ENCODE measurements at places on chromosomes 5 and 9.

GRCh38 chr5:67536866-67537265, 340.3 kb upstream of the CD180 start:
- no peak for DNase-seq

- no peak for DNase-seq
Observed at GRCh38 chr5:141560151-141560550, 58.6 kb downstream of the DIAPH1 start.

DNA sequence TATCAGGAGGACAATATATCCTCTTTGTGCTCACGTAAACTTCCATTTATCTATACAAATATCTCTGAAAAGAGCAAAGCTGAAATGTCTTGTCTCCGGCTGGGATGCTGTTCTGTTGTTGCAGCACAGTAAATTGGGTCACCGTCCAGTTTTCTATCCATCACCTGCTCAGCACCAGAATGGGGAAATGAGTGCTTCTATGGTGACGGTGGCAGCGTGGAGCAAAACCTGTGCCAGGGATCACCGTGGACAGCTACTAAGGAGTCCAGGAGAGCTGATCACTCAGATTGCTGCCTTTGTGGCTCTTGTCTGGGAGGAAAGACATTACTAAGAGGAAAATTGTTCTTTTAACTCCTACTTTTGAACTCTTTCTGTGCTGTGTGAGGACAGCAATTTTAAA, 531.6 kb downstream of the PSAT1 start:
- DNase-seq = no peak

DNA sequence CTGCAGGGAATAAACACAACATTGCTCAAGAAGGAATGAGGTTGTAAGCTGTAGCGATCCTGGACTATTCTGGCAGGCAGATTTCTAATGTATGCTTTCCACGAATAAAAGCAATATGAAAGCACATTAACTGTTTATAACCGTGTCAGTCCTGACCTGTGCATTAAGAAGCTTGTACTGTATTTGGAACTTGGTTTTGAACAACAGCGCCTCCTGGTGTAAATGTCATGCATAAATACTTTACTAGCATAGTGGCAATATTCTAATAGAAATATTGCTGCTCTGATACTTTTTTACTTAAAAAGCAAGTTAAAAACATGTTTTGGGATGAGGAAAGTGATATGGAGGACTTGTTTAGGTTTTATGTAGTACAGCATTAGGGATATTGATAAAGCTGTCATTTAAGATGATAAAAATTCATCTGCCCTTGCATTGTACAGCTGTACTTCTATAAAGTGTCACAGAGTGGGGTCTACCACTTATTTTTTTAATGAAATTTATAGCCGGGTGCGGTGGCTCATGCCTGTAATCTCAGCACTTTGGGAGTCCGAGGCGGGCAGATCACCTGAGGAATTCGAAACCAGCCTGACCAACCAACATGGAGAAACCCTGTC, 70.7 kb upstream of the GNE start:
- peak; percentile 80 for DNase-seq

GRCh38 chr5:143404416-143405062, 1.1 kb upstream of the NR3C1 start:
- DNase-seq = peak; percentile 68

- no peak for DNase-seq
Observed at GRCh38 chr9:93089481-93089991, 6.5 kb upstream of the CARD19 start.

- peak; percentile 58 for DNase-seq
Observed at GRCh38 chr5:78127875-78128274, 166.6 kb downstream of the AP3B1 start.

- no peak for DNase-seq
Observed at GRCh38 chr9:1253064-1253979, 203.2 kb downstream of the DMRT2 start.

DNA sequence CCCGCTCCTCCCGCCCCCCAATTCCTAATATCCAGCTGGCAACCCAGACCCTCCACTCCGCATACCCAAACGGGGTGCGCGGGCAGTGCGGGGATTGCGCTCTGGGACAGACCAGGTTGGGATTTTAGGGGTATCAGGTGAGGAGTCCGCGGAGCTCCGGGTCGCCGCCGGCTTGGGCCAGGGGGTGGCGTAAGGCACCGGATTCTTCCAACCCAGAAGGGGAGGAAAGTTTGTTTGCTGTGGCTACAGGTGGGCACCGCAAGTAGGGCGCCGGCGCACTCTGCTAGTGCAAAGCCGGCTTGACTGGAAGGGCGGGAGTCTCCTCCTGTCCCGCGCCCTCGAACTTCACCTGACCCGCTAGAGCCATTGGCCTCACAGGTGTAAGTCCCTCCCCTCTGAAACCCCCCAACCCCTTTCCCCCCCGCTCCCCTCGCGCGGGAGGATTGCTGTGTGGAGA, 709 bp downstream of the IQGAP2 start:
- no peak for DNase-seq

DNA sequence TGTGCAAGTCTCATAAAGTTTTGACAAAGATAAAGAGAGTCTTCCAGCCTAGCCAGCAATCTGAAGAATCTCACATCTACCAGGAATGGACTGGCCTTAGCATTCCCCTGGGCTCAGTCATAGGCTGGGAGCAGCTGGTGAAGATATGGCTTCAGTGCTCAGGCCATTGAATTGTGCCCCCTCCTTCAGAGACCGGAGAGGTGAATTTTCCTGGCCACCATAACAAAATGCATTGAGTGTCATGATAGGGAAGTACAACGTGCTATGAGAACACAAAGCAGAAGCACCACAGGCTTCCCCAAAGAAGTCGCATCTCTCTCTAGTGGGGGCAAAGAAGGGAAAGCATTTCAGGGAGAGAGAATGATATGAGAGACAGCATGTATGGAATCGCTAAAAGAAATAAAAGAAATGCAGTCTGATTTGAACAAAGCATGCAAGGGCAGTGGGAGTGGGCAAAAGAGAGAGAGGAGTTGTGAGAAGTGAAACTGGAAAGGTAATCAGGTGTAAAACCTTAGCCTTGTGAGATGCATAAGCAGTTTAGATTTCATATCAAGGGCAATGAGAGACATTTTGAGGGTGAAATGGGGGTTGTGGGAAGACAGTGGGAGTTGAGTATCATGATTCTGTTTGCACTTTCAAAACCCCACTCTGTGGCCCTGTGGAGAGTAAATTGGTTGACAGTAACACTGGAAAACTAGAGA, 57.1 kb upstream of the NMUR2 start:
- DNase-seq = no peak

- no peak for DNase-seq
Observed at GRCh38 chr9:31377358-31377757, 1007.1 kb upstream of the ACO1 start.

DNA sequence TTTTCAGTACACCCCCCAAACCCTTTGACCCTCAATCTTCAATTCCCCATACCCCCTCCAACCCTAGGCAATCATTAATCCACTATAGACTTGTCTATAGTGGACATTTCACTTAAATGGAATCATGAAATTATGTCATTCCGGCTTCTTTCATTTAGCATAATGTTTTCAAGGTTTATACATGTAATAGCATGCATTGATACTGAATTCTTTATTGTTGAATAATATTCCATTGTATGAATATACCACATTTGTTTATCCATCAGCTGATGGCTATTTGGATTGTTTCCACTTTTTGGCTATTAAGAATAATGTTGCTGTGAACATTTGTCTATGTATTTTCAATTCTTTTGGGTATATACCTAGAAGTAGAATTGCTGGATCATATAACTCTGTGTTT, 238.8 kb downstream of the PDE4D start:
- DNase-seq = no peak

- DNase-seq = peak; percentile 89
Observed at GRCh38 chr5:138068742-138069600, 14.9 kb upstream of the WNT8A start.

DNA sequence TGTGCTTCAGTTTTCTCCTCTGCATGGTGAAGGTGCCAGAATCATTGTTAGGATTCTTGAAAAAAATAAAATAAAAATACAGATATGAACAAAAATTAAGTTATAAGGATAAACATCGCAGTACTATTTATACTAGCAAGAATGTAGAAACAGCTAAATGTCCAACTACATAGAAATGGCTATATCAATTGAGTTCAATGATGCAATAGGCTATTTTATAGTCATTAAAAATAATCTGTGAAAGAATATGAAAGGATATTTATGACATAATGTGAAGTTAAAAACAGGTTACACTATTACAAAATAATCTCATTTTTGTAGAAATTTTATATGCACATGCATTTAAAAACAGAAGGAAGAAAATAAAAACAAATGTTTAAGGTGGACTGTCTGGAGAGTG, 198.7 kb upstream of the TRIM32 start:
- DNase-seq = no peak

DNA sequence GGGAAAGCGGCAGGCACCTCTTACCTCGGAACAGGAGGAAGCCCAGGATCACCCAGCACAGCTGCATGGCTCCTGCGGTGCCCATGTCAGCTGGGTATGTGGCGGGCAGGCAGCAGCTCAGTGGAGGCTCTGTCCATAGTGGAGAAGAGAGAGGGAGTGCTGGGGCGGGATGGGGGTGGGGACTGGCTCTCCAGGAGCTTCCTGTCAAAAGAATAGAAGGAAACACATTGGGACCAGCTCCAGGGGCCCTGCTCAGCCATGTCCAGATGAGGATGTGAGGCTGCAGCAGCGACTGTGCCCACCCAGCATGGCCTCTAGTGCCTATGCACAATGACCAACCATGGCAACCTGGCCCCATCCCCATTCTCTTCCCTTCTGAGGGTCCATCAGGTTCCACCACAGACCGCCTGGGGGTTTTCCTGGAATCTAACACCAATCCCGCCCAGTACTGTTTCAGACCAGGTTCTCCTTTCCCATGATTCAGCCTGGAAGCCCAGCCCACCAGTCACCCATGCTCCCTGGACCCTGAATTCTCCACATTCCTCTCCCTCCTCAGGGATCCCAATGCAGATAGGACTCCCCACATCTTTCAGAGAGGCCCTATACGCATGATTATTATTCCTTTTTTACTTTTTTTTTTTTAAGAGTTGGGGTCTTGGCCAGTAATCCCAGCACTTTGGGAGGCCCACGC, at the start of gene ECSCR:
Gene ECSCR (minus strand): TSS at position 158 of the 691 bp plus-strand sequence. CDS start 73 bp downstream, at position 85.
- no peak for DNase-seq

DNA sequence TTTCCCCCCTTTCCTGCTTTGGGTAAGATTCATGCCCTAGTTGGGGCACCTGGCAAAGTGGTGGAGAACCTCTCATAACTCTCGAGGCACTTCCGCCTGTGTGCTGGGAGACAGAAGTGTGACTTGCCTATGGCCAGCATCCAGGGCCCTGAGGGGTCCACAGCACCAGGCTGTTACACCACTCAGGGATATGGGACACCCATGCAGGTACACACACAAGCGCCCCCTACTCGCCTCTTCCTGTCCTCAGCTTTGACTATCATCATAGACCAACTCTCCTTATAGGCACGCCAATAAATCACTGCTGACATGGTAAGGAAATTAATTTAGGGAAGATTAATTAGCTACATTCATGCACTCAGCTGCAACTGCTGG, 45.4 kb downstream of the SHB start:
- DNase-seq = no peak

GRCh38 chr9:18638371-18639249, 164.7 kb downstream of the ADAMTSL1 start:
- no peak for DNase-seq

GRCh38 chr9:2966565-2967300, 122.8 kb upstream of the PUM3 start:
- DNase-seq = peak; percentile 7

GRCh38 chr5:2207416-2208238, 324.9 kb upstream of the IRX4 start:
- peak; percentile 64 for DNase-seq

DNA sequence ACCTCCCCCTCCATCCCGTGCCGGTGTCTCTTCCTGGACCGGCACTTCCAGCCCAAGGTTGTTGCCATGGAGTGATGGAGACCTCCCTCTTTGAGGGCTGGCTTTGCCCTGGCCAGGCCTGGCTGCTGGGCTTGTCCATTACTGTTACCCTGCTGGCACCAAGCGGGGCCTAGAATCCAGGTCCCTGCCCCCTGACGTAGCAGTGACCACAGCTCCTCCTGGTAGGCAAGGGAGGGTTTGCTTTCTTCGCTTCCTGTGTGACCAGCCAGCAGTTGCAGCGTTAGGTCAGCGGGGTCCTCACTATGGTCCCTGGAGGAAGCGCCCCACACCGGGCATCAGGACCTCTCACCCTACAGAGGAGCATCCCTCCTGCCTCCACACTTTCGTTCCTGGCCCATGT, 146.7 kb upstream of the COL5A1 start:
- DNase-seq = no peak

DNA sequence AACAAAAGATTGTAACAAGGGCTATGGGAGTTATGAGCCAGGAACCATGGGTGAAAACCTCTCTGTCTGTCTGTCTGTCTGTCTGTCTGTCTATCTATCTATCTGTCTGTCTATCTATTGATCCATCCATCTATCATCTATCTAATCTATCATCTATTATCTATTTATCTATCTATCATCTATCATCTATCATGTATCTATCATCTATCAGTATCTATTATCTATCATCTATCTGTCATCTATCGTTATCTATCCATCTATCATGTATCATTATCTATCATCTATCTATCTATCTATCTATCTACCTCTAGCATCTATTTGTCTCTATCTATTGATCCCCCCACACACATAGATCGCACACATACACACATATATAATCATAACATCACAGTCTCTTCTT, 112.9 kb downstream of the INSYN2B start:
- DNase-seq = no peak

GRCh38 chr5:141771031-141771430, 89.0 kb upstream of the ARAP3 start:
- DNase-seq = no peak

- DNase-seq = no peak
Observed at GRCh38 chr9:95920017-95920416, 44.5 kb downstream of the ERCC6L2 start.

DNA sequence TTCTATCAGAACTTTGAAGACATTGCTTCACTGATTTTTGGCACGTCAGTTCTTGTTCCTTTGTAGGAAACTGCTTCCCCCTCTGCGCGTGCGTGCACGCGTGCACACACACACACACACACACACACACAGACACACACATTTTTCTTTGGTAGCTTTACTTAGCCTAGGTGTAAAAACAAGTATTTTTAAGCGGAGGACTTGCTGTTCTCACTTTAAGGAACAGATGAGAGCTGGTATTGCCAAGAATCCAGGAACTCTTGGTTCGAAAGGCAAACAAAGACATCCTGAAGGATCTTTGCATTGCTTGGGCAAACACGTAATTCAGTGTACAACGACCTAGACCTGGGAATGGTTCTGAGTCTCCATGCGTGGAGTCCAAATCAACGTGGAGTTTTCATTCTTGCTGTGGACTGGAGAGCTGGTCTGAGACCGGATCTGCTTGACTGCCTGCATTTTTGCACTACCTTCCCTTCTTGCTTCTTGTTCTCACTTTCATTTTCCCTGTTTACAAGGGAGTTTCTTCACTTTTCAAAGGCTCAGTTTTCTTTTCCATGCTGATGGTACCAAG, 8.2 kb downstream of the TMEM268 start:
- DNase-seq = no peak

GRCh38 chr9:121566481-121567465, 67.1 kb upstream of the GGTA1 start:
- no peak for DNase-seq
